ENCODE measurements at places on chromosomes 5 and 9. TPM values are rescaled to one million over a fixed set of nuclear protein-coding genes. Genes with fewer than 3 reads are reported as not detected.

GRCh38 chr5:34530637-34531036 is 125.5 kb upstream of the RAI14 start:
- no peaks in the 10 kb centered on the region for H3K27me3 ChIP-seq
- DNase-seq = no peak
- no peaks in the 10 kb centered on the region for H3K36me3 ChIP-seq
- H3K4me1 ChIP-seq = no peaks in the 10 kb centered on the region
- no peak overlapping the region for H3K27ac ChIP-seq
- H3K4me3 ChIP-seq = no peak overlapping the region

DNA sequence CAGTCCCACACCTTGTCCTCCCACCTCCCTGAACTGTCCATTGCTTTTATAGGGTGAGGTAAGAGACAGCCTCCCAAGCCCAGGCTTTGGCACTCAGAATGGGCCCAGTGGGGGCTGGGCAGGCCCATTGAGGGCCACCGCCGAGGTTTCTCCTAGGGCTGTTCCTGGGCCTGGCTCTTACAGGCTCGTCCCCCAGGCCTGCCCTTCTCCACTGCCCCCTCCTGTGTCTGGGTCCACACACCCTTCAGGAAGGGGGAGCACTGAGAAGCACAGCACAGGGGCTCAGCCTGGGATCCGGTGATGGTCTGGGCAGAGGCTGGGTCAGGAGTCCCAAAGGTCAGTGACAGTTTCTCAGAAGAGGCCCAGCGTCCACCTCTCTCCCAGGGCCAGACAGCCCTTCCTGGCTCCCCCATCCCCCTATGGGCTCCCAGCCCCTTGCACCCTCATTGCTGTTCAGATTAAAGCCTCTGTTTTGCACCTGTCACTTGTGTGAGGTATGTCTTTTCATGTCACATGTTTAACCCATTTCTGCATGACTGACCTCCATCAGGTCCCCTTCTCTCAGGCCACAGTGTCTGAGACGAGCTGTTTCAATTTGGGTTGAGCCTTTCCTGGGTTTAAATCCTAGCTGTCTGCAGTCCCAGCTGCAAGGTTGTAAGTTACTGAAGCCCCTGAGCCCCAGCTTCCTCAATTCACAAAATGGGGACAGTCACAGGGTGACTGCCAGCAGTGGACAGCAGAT is 29.4 kb downstream of the IER5L start:
- DNase-seq = no peak
- H3K36me3 ChIP-seq = peaks cover 29% of the 10 kb centered on the region
- H3K27ac ChIP-seq = no peak overlapping the region
- no peak overlapping the region for H3K4me3 ChIP-seq
- H3K27me3 ChIP-seq = no peaks in the 10 kb centered on the region

- no peak overlapping the region for H3K27ac ChIP-seq
- no peak overlapping the region for H3K4me3 ChIP-seq
- H3K36me3 ChIP-seq = no peaks in the 10 kb centered on the region
- H3K4me1 ChIP-seq = no peaks in the 10 kb centered on the region
- H3K27me3 ChIP-seq = no peaks in the 10 kb centered on the region
Observed at GRCh38 chr5:101103874-101104273, 200.8 kb upstream of the ST8SIA4 start.

DNA sequence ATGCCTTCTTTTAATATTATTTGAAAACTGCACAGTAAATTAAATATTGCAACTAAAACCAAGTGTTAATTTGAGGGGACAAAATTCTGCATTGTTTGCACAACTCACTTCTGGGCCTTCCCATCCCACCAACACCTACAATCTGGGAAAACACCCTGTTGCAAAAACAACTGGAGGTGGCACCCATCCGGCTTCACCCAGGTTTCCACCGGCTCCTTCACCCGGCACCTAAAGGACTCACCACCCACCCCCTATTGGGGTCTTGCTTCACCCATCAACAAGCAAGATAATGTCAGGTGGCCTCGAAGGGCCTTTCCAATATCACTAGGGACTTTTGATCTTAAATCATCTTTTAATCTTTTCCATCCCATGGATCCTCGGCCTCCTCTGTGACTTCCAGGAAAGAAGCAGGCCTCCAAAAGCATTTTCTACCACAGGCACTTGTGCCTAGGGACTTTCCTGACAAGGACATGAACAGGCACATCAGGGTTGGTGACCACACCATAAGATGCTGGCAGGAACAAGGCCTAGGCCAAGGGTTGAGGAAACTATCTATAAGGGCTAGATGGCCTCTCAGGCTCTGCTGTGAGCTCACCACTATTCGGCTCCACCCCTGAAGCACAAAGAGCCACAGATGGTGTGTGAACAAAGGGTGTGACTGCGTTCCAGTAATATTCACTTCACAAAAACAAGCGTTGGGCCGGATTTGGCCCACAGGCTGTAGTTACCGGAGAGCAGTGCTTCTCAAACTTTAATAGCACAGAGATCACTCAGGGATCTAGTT is 205.1 kb downstream of the AUH start:
- H3K4me3 ChIP-seq = no peak overlapping the region
- no peak for DNase-seq
- peak overlapping the region; percentile 61 for H3K27ac ChIP-seq
- H3K4me1 ChIP-seq = peaks cover 70% of the 10 kb centered on the region

DNA sequence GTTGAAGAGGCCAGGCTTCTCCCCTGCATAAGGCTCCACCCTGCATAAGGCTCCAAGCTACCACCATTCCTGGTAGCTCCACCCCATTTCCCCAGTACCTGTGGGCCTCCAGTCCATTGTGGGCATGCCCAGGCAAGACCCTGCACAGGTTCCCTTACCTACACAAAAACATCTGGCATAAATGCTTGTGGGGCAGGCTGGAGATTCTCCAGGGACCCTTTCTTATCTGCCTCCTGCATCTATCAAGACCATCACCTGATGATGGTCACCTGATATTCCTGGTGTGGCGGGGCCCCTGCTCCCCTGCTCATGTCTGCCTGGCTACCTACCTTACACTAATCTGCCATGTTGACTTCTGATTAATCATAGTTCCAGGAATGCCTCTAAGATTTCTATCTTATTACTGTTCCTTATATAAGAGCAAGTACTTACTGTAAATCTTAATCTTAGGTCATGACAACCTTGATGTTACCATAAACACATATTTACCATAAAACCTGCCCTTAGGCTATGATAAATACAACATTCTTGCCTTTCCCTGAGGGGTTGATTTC is 41.0 kb downstream of the FGD3 start:
- H3K27ac ChIP-seq = peak overlapping the region; percentile 16
- H3K4me3 ChIP-seq = no peak overlapping the region
- H3K27me3 ChIP-seq = no peaks in the 10 kb centered on the region
- peaks cover 61% of the 10 kb centered on the region for H3K4me1 ChIP-seq

DNA sequence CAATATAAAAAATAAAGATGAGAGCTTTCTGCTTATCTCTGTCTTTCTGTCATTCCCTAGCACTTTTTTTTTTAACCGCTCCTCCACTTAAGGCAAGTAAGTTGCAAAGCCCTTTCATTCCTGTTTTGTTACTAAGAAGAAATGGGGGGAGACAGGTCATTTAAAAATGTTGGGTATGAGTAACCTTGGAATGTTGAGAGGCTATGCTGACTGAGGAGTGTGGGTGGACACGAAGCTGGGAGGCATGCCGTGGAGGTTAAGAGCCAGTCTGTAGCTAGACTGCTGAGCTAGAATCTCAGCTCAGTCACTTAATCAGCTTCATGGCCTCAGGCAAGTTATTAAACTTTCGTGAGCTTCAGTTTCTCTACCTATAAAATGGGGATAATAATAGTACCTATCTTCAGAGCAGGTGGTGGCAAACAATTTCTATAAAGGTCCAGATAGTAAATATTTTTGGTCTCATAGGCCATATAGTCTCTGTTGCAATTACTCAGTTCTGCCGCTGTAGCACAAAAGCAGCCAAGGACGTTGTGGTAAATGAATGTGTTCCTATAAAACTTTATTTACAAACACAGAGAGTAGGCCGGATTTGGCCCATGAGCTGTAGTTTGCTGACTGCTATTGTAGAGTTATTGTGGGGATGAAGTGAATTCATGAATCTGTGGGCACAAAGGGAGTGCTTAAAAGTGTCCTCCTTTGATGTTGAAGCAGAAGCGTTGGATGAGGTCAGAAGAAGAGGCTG is 220.0 kb downstream of the GABBR2 start:
- no peak overlapping the region for H3K4me3 ChIP-seq
- no peak for DNase-seq
- H3K36me3 ChIP-seq = no peaks in the 10 kb centered on the region
- no peak overlapping the region for H3K27ac ChIP-seq
- H3K27me3 ChIP-seq = peaks cover 16% of the 10 kb centered on the region
- no peaks in the 10 kb centered on the region for H3K4me1 ChIP-seq

- H3K27ac ChIP-seq = no peak overlapping the region
- H3K4me1 ChIP-seq = no peaks in the 10 kb centered on the region
- no peaks in the 10 kb centered on the region for H3K27me3 ChIP-seq
- H3K36me3 ChIP-seq = no peaks in the 10 kb centered on the region
Observed at GRCh38 chr9:23596913-23597634, 229.0 kb downstream of the ELAVL2 start.

GRCh38 chr5:94575196-94575595 is 43.2 kb downstream of the KIAA0825 start:
- peak overlapping the region; percentile 30 for H3K27ac ChIP-seq
- DNase-seq = no peak
- no peaks in the 10 kb centered on the region for H3K27me3 ChIP-seq
- no peaks in the 10 kb centered on the region for H3K36me3 ChIP-seq

DNA sequence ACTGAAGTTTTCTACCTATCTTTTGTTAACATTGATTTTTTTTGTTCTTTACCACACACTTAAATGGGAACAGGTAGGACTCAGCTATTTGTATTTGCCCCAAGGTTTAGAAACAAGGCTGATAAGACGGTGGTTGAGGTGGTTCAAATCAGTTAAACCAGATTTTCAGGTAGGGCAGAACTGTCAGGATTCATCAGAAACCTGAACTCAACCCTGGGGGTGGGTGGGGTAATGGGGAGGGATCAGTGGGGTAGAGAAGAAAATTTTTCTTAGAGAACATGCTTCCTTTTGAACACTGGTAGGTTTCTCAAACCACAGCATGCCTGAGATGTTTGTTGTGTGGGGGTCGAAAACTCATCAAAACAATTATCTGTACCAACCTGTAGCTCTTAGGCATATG is 113.0 kb downstream of the BASP1 start:
- H3K4me3 ChIP-seq = no peak overlapping the region
- H3K4me1 ChIP-seq = no peaks in the 10 kb centered on the region
- H3K36me3 ChIP-seq = no peaks in the 10 kb centered on the region

GRCh38 chr5:180644129-180644824 is 5.1 kb downstream of the FLT4 start:
- no peaks in the 10 kb centered on the region for H3K36me3 ChIP-seq
- no peaks in the 10 kb centered on the region for H3K27me3 ChIP-seq
- no peak for DNase-seq
- H3K4me1 ChIP-seq = peaks cover 4% of the 10 kb centered on the region

- no peaks in the 10 kb centered on the region for H3K4me1 ChIP-seq
- no peak overlapping the region for H3K27ac ChIP-seq
- H3K36me3 ChIP-seq = no peaks in the 10 kb centered on the region
- no peak for DNase-seq
- peaks cover 8% of the 10 kb centered on the region for H3K27me3 ChIP-seq
Observed at GRCh38 chr5:113480243-113480642, 8.0 kb downstream of the MCC start.

- H3K4me1 ChIP-seq = no peaks in the 10 kb centered on the region
- peaks cover 30% of the 10 kb centered on the region for H3K36me3 ChIP-seq
- H3K4me3 ChIP-seq = no peak overlapping the region
- no peaks in the 10 kb centered on the region for H3K27me3 ChIP-seq
- no peak overlapping the region for H3K27ac ChIP-seq
Observed at GRCh38 chr9:438961-439768, 224.5 kb downstream of the DOCK8 start.

DNA sequence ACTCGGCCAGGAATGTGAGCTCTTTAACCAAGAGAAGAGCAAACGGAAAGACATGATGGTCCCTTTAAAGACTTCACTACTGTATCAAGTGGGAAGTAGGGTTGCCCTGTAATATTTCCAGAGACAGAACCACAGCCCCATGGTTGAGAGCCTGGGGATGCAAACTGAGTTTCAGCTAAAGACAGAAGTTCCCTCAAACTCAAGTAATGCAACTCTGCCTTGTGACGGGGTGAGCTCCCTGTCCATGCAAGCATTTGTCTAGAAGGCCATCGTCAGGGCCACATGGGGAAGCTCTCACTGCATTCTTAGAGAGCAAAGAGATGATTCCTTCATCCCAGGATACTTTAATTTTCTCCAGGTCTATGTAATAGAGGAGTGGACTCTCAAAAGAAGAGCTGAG is 82.8 kb downstream of the INSYN2B start:
- peaks cover 25% of the 10 kb centered on the region for H3K36me3 ChIP-seq
- H3K27me3 ChIP-seq = no peaks in the 10 kb centered on the region

- H3K4me3 ChIP-seq = no peak overlapping the region
- DNase-seq = no peak
- H3K4me1 ChIP-seq = no peaks in the 10 kb centered on the region
- no peaks in the 10 kb centered on the region for H3K36me3 ChIP-seq
- no peaks in the 10 kb centered on the region for H3K27me3 ChIP-seq
Observed at GRCh38 chr5:108862211-108862610, 114.5 kb downstream of the FER start.

DNA sequence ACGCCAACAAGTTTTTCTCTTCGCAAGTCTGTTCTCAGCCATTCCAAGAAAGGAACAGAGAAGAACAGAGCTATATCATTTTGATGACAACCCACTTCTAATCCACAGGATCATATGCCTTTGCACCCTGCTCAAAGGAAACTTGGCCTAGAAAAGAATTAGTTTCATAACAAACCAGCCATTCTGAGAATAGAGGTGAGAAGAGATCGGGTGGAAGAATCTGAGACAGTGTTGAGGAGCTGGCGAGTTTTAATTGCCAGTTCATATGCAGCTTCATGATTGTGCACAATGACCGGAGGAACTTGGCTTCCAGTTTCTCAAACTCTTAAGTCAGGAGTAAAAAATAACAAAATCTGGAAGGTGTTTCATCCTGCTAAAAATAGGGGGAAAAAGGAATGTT is 380.0 kb downstream of the NR2F1-AS1 start:
- no peaks in the 10 kb centered on the region for H3K27me3 ChIP-seq
- H3K27ac ChIP-seq = no peak overlapping the region
- no peaks in the 10 kb centered on the region for H3K36me3 ChIP-seq
- no peak overlapping the region for H3K4me3 ChIP-seq
- H3K4me1 ChIP-seq = no peaks in the 10 kb centered on the region

DNA sequence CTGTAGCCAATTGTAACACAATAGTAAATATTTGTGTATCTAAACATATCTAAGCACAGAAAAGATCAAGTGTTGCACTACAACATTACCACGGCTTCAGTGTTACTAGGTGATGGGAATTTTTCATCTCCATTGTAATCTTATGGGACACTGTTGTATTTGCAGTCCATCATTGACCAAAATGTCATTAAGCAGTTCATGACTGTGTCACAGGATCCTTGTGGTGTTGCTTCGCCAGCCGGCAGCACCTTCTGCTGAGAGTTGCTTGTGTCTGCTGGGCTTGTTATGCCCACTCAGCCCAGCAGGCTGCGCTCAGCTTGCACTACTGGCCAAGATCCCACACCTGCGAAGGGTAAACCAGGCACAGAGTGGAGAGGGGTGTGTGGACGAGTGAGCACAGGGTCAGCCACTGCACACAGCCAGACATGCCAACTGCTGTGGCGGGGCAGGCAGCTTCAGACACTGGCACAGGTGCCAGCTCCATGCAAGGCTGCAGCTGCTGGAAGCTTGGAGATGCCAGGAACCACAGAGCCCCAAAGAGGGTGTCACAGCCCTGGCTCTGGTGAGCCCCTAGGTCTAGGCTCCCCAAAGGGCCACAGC is 273.7 kb downstream of the CETN3 start:
- H3K27ac ChIP-seq = no peak overlapping the region
- H3K4me3 ChIP-seq = no peak overlapping the region
- H3K4me1 ChIP-seq = no peaks in the 10 kb centered on the region
- H3K36me3 ChIP-seq = no peaks in the 10 kb centered on the region
- no peak for DNase-seq
- H3K27me3 ChIP-seq = no peaks in the 10 kb centered on the region

Gene LCN12
- total RNA-seq = 1.7 TPM

Gene SEMA5A
- total RNA-seq = 1.7 TPM

Gene NUTM2F
- total RNA-seq = not detected

All from T-cell (primary cell).